ENCODE measurements at places on chromosomes 16 and 17. TPM values are rescaled to one million over a fixed set of nuclear protein-coding genes. Genes with fewer than 3 reads are reported as not detected.
A peak's percentile ranks its signal among the peaks of the same experiment; 100 is the strongest.

The GJC1 gene
- total RNA-seq, result 21.1 TPM

The ODAD4 gene
- total RNA-seq, result 0.16 TPM

The CMTM3 gene
- 7.4 TPM for total RNA-seq

The C1QTNF1 gene
- total RNA-seq, result 42.1 TPM

The TOX3 gene
- total RNA-seq, result not detected

The CTRB2 gene
- not detected for total RNA-seq

The KRTAP2-2 gene
- total RNA-seq, result not detected

The DPEP3 gene
- total RNA-seq, result not detected

The PYDC1 gene
- total RNA-seq, result not detected

The KRTAP2-3 gene
- total RNA-seq, result not detected

The QRICH2 gene
- total RNA-seq, result 1.8 TPM

DNA sequence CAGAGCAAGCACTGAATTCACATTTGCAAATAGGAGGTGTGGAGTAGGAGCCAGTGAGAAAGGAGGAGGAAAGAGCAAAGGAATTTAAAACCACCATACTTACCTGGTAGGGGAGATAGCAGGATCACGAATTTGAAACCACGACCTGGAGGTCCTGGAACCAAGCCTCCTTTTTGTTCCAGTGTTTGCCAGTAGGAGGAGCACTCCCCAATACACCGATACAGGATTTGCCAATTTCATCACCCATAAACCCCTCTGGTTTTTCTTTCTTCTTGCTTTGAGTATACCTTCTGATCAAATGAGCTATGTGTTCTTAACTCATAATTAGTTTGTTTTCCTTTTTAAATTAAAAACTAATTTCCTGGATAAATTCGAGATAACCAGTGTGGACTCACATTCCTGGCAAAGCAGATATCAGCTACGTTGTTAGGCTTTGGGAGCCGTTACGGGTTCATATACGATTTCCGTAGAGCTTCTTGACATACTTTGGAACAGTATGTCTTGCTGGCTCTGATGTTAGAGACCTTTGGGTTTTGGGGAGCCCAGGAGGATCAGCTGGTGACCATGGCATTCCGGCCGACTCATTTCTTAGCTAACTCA is 22.7 kb downstream of the BCO1 start:
- peak; percentile 35 for DNase-seq

DNA sequence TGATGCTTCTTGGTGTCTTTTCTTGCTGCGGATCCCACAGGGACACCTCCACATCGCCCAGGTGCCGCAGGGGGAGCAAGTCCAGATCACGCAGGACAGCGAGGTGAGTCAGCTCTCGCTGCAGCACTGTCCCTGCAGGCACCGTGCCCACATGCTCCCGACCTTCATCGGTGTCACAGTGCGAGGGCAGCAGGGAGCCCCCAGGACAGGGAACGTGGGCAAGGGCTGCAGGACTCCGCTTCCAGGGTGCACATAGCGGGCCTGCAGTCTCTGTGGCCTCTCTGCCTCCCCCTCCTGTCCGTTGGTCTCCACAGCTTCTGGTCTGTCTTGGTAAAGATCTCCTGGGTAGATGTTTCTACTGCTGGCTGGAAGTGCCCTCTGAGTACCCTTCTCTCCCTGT is 84.1 kb downstream of the BANP start:
- no peak for DNase-seq

DNA sequence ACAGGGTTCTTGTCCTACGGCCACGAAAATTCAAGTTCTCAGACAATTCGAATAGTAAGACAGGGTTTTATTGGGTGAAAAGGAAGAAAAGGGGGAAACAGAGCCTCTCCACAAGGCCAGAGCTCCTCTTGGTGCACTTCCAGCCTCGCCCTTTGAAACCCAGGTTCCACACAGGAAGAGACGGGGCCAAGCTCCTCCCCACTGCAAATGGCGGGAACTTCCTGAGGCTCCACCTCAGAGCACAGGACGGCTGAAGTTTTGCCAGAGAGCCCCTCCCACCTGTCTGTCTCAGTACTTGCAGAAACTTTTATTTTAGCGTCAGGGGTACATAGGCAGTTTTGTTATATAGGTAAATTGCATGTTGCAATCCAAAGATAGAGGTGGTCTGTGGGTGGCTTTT is 165.7 kb upstream of the CDH8 start:
- no peak for DNase-seq

DNA sequence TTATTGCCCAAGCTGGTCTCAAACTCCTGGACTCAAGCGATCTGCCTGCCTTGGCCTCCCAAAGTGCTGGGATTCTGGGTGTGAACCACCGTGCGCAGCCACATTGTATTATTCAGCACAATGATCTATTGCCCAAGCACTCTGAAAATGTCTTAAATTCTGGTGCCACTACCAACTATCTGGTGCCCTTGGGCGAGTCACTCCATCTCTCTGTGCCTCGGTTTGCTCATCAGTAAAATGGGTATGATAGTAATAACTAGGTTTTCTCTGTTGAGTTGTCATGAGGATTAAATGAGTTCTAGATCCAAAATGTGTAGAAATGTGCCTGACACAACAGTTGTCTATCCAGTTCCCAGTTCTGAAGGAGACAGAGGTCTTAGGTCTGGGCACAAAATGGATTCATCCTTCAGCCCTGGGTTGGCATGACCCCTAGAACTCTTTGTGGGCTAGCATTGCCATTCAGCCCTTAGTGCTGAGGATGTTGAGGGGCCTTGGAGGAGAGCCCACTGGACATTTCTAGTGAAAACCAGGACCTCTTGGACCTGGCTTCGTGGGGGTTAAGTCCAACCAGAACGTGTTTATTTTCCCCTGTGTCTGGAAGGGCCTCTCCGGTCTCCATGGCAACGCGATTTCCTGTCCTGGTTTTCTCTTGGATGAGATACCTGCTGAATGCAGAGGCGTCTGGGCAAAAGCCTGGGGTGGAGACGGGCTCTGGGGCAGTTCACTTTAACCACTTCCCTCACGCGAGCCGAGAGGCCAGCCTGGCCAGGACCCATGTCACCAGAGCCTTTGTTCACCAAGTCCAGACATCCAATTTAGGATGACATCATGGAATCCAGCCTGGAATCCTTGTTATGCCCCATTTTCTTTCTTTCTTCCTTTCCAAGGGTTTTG is 43.7 kb upstream of the TNRC6A start:
- peak; percentile 79 for DNase-seq

GRCh38 chr17:82219083-82219482 is 6.4 kb upstream of the CCDC57 start:
- DNase-seq, result no peak

GRCh38 chr16:66152823-66153393 is 213.6 kb upstream of the CDH5 start:
- peak; percentile 78 for DNase-seq

DNA sequence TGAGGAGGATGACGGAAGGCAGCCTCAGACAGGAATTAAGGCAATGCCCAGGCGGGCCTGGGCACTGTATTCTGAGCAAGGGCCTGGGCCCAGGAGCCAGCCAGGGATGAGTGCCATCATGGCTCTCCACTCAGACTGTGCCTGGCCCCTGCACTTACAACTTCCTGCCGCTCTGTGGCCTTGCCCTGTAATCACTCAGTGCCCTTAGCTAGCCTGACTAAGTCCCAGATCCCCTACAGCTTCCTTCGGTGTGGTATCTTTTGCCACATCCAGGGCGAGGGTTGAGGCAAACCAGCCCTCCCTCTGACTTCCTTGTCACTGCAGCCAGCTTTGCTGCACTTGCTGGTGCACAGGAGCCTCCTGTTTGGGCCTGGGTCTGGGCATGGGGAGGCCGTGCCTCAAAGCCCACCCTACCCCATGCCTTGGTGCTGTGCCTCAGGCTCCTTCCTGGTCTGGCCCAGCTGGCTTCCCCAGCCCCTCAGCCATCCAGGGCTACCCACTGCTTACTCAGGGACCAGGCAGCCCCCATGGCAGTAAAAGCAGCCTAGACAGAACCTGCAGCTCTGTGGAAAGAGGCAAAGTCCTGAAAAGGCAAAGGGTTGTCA is 9.3 kb downstream of the SLC46A1 start:
- no peak for DNase-seq

GRCh38 chr16:66030036-66030435 is 336.5 kb upstream of the CDH5 start:
- peak; percentile 79 for DNase-seq

DNA sequence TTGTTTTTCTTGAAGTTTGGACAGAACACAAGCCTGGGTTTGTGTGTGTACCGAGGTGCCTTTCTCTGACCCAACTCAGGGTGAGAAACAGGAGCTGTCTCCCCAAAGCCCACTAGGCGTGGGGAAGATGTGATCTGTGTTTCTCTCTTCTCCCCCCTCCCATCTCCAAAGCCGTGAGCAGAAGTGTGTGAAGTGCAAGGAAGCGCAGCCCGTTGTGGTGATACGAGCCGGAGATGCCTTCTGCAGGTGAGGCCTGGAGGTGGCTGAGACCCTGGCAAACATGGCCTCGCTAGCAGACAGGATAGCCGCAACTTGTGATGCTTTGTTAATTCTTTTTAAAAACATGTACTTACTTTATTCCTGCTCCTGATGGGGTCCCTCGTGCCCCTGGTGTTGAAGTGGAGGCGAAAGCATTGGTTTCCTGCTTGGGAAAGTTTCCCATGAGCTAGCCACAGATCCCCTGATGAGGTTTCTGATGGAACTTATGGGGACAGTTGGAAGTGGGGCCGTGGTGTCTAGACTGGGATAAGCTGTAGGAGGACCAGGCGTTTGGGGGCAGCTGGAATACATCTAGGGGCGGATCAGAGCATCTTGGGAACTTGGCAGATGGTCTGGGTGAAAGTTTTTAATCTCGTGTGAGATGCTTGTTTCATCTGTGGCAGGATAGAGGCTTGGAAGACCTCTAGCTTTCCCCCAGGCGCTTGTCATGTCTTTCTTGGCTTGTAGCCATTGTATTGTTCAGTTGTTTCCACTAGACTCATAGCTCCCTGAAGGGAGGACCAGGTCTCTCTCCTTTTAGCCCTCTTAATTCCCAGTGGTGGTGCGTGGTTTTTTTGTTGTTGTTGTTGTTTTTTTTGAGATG is 893 bp downstream of the CTU2 start:
- DNase-seq, result no peak

GRCh38 chr17:75722542-75723095 is 1.4 kb downstream of the ITGB4 start:
- no peak for DNase-seq

DNA sequence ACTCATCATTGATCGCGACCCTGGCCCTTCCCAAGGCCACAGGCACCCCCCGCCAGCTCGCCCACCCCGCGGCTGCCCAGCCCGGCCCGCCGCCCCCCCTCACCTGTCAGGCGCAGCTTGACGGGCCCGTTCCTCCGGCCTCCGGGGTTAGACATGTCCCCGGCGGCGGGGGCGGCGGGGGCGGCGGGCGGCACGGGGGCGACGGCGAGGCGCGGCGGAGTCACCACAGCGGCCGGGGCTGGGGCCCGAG is 456 bp downstream of the SMURF2 start:
- no peak for DNase-seq

- no peak for DNase-seq
Measured at GRCh38 chr16:56589141-56590039, at the start of gene MT3. Gene MT3, plus strand, starts transcription at chr16:56589528. Its CDS starts 63 bp downstream, at chr16:56589591.

GRCh38 chr17:16150251-16150856 is 65.0 kb downstream of the NCOR1 start:
- peak; percentile 37 for DNase-seq

GRCh38 chr17:19385521-19385983 is 1.4 kb downstream of the MFAP4 start:
- no peak for DNase-seq

DNA sequence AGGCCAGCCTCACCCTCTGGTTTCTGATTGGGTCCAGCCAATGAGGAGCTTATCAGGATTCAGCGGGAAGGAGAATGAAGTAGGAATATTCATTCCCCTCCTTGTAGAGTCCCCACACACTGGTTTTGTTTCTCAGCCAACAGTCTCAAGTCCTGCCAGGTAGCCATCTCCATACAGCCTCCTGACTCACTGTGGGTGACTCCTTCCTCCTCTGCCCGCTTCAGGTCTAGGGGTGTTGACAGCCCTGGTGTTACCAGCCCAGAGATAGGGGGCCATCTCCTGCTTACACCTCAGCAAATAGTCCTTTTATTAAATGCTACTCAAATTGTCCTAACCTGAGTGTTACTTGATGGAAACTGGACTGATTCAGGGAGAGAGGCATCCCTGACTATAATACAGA is 4.0 kb upstream of the MFAP4 start:
- DNase-seq, result no peak

GRCh38 chr17:37662353-37662752 is 19.1 kb upstream of the DDX52 start:
- DNase-seq, result no peak

GRCh38 chr16:50489182-50489581 is 59.0 kb upstream of the NKD1 start:
- DNase-seq, result no peak

GRCh38 chr16:63415014-63415413 is 1378.8 kb upstream of the CDH8 start:
- DNase-seq, result no peak

- DNase-seq, result peak; percentile 26
Measured at GRCh38 chr17:78798695-78799559, 16.9 kb upstream of the CYTH1 start.

DNA sequence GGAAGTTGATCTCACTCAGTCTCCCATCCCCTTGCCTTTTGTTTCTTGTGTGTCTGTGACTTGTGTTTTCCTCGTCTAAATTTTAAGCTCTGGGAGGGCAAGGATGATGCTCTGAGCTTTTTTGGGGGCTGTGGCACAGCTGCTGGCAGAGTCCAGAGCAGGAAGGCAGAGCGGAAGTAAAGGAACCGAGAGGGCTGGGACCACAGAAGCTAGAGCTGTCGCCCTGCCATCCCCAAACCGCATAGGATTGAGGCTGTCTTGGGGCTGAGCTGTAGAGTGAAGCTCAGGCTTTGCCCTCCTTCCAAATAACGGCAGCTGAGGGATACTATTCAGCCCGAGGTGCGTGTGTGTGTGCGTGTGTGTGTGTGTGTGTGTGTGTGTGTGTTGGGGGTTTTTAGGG is 3.8 kb upstream of the DNAH2 start:
- no peak for DNase-seq

GRCh38 chr17:27602721-27603420 is 28.1 kb upstream of the LGALS9 start:
- peak; percentile 75 for DNase-seq

GRCh38 chr16:50888486-50889261 is 146.8 kb downstream of the CYLD start:
- no peak for DNase-seq

GRCh38 chr17:10169290-10169689 is 29.1 kb downstream of the GAS7 start:
- peak; percentile 25 for DNase-seq

DNA sequence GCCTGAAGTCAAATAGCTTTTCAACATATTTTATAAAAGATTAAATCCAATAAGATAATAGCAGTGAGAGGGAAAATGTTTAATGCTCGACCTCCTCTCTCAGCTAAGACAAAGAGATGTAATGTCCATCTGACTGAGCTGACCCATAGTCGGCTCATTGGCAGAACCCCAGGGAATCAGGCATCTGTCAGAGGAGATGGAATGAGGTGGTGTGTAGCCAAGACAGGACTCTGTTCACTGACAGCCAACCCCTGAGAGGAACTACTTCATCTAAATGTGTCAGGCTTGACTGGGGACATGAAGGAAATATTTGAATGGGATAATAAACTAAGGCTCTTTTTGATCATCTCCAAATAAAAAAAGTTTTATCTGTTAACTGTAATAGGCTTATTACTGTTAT is 188.0 kb downstream of the CDH11 start:
- no peak for DNase-seq

- DNase-seq, result peak; percentile 58
Measured at GRCh38 chr16:22638393-22639206, 127.9 kb downstream of the NPIPB5 start.
